Tongue (tissue), 3 donors: ENCODE measurements at places on chromosomes 7 and 10. TPM values are rescaled to one million over a fixed set of nuclear protein-coding genes. Genes with fewer than 3 reads are reported as not detected.

- DNase-seq = no peak
Measured at GRCh38 chr7:157693071-157693520, 356.3 kb downstream of the DNAJB6 start.

GRCh38 chr10:74643596-74643975 is 182.8 kb upstream of the KAT6B start:
- no peak for DNase-seq

EDRF1 gene
- 31.8 TPM for total RNA-seq

SLC18A3 gene
- total RNA-seq = 0.31 TPM

DNA sequence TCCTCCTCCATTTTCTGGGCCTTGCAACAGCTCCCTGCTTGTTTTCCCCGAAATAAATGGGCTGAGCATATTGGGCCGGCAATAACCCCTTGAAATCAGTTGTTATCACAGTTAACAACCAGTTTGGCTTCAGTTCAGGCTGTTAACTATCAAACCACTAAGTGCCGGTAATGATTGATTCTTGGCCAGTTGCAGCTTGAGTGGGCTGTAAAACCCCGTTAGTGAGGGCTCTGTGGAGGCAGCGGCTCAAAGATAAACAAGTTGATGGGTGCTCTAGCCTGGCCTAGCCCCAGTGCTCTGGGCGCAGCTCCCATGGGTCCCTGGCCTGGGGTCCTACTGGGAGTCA is 8.3 kb downstream of the FGF8 start:
- no peak for DNase-seq

DNA sequence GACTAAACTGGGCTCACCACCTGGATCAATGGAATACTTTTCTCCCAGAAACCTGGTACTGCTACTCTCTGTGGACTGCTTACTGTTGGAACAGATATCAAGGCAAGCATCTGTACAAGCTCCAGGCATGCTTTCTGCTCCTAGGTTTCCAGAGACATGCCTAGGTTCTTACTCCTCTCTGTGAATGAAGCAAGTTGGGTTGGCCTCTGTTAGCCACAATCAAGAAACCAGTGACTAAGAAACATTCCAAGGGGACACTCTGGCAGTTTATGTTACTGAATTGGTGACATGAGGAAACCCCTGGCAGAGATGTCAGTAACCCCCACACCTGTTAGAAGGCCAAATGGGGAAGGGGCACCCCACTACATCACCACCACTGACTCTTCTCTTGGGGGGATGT is 121.9 kb downstream of the GFRA1 start:
- no peak for DNase-seq

- DNase-seq = no peak
Measured at GRCh38 chr7:38396852-38397251, 123.4 kb upstream of the TARP start.

GRCh38 chr7:149784251-149784608 is 10.8 kb upstream of the ZNF467 start:
- DNase-seq = no peak

DNA sequence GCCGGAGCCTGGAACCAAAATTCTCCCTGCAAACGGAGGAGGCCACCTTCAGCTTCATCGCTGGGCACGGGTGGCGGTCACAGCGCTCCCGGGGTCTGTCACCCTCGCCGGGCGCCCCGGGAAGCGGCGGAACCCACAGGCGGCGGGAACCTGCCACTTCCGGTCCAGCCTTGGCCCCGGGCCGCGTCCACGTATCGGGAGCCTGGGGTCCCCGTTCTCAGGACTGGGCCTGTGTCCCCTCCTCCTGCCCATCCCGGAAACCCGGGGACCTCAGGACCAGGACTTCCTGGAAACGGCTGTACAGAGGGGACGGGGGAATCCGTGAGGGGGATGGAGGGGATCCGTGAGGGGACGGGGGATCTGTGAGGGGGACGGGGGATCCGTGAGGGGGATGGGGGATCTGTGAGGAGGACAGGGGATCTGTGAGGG is 25.4 kb downstream of the PDGFA start:
- DNase-seq = no peak

DNA sequence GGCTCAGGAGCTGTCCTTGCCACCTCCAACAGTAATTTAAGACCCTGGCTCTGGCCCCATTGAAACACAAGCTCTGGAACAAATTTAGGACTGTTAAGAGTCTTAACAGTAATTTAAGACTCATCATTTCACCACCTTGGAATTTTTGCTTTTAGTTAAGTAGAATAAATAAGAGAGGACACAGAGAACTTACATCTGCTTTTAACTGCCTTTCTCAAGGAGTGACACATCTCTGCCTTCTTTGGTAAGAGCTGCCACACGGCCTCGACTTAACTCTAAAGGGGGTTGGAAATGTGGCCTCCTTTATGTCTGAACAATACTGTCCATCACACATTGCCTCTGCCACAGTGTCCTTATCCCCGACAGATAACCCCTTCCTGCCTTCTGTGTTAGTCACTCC is 77.9 kb downstream of the HERPUD2 start:
- peak; percentile 25 for DNase-seq

DNA sequence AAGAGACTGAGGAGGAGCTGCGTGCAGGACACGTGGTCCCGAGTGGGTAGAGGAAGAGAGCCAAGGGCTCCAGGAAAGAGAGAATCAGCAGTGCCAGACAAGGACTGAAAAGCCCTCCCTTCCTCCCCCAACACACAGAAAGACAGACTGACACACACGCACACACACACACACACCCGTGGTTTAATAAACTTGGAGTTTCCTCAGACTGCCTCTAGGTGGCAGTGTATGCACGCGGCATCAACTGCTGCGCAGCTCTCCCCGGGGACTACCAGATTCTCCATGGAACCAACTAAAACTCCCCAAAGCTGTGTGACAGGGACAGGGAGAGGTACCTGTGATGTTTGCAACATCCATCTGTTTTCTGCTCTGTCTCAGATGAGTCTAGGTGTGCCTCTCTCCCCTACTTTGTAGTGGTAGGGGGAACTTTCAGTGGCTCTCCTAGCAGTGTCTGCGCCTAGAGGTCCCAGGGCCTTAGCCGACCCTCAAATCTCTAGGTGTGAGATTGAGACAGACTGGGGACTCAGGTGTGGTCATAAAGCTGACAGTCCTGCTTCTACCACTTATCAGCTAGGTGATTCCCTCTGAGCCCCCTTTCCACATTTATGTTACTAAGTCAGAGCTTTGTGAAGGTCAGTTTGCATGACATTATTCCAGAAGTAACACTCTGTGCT is 9.3 kb upstream of the TSPAN14 start:
- DNase-seq = peak; percentile 71
